Activated naive CD4-positive, alpha-beta T cell (primary cell): ENCODE measurements at places on chromosomes 1 and 21.

DNA sequence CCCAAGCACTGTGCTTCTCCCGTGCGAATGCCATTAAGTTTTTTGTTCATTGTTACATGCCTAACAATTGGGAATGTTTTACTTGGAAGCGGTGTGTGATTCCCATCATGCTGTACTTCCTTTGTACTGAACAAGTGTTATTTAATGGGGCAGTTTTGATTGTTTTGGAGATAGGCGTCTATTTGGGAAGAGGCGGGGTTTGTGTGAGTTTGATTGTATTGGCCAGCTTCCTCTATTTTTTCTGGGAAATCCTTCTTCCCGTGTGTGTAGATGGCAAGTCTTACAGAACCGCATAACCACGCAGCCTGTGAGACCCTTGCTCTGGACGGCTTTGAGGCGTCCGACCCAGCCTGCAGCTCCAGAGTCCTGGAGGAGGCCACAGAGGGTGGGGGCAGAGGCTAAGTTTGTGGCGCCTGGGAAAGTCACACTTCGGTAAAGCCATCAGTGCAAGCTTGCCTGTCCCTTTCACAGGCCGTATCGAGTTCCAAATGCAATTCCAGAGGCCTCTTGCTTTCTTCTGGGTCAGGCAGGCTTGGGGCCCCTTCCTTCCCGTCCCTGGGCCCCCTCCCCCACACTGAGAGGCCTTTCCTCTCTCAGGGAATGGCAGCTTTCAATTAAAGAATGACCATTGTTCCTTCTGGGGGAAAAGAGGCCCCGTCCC, 210.3 kb downstream of the TOMM20 start:
- no peak for DNase-seq

- DNase-seq = no peak
Measured at GRCh38 chr1:13619909-13620308, 36.3 kb downstream of the PDPN start.

DNA sequence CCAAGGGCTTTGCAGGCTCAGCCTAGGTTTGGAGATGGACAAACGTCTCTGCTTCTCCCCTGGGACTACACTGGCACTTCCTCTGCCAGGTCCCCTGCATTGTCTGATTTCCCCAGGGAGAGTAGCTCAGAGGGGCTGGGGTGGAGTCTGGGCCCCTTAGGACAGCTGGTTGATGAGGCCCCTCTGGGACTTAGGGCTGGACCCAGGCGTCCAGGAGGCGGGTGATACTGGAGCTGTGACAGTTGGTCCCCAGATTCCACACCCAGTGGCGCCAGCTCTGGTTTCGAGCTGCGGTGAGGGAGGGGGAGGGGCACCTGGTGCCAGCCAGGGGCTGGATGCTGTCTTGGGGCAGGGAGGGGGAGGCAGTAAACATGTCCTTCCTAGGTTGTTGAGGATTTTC, 7.4 kb upstream of the MEX3A start:
- no peak for DNase-seq

GRCh38 chr1:191290441-191290840, 812.8 kb upstream of the BRINP3 start:
- DNase-seq = no peak

DNA sequence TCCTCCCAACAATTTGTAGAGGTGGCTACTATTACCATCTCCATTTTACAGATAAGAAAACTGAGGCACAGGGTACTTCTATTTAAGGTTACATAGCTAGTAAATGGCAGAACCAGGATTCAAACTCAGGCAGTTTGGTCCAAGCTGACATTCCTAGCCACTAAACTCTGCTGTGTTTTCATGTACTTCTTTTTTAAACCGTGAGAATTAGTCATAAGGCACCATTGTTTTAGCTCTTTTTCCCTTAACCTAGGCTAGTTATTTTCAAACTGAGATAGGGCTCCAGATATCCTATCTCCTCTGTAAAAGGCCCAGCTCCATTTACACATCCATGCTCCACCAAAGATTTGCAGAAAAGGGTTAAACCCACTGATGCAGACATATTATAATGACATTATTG, 92.9 kb downstream of the PTPN14 start:
- no peak for DNase-seq

DNA sequence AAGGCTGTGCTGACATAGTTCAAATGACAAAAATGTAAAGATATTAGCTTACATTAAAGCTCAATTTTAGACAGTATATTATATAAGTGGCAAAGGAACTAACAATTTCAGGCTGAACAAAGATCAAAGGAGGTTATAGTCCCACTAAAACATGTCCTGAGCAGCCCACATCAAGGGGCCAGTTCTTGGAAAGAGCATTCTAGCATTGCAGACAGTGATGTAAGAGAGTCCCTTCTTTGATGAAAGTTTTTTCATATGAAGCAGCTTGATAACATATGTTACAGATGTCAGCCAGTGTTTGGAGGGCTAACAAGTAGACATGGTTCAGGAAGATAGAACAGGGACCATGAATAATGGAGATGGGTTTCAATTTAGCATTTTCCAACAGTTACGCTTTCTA, 301.7 kb downstream of the NTNG1 start:
- no peak for DNase-seq

DNA sequence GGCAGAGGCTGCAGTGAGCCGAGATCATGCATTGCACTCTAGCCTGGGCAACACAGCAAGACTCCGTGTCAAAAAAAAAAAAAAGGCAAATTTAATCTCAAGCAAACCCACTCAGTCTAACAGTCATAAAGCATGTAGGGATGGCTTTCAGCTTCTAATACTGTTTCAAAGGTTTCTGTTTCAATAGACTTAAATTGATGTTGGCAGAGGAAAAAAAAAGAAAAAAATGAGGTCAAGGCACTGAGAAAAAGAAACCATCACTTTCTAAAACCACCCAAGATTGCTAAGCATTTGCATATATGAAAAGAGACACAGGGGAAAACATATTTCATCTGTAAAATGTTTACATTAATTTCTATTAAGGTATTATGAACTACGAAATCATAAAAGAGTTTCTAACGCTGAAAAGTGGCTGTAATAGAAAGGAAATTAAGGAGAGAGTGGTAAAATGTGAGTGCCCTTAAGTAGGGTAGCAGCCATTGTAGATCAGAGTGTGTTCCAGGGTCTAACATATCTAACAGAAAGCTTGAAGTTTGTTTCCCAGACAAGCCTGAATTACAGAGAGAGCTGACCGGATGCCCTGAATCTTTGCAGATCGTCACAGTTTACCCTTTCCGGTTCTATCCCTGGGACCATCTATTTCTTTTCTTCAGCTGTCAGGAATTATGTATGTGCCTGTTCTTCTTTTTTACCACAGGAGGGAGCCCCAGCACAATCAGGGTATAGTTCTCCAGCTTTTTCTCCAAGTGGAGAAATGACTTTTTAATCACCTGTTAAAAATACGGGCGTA, 70.0 kb downstream of the PLD5 start:
- no peak for DNase-seq

DNA sequence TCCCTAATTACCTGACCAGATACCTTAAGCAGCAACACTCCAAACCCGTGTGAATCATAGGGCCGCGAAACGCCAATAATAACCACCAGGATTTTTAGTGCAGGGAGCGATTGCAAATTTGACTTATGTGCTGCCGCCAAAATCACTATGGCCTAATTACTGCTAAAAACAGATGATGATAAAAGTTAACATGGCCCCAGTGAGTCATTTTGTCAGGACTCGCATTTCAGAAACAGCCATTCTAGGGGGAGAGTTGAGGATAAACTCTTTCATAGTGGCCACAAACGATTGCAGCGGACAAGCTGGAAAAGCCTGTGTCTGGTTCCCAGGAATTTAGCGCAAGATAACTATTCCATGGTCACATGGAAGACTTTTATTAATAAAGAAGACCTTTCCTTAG, 103.4 kb downstream of the HLX start:
- no peak for DNase-seq
